ENCODE measurements at places on chromosomes 3 and 15.

DNA sequence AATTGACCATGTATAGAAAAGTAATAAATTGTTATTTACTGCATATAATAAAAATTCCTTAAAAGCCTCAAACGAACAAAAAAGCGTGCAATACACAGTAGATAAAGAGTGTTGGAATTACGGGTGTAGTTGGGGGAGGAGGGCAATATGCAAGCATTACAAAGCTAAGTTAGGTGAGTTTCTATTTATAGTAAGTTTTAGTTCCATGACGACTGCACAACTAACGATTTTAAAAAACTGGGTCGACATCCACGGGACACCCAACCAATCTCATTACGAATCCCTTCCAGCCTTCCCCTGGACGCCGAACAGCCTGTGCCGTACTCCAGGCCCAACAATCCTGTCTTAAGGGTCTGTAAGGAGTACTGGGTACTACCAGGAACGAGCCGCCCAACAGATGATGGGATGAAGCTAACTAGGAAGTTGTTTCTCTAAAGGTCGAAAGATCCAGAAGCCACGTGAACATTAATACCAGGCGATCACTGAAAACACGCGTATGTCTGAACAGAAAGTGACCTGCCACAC is 677 bp downstream of the POLQ start:
- peak; percentile 25 for DNase-seq

GRCh38 chr15:68499620-68500312 is 67.8 kb upstream of the ITGA11 start:
- peak; percentile 4 for DNase-seq

GRCh38 chr3:84962415-84962814 is 3.6 kb downstream of the CADM2 start:
- no peak for DNase-seq

DNA sequence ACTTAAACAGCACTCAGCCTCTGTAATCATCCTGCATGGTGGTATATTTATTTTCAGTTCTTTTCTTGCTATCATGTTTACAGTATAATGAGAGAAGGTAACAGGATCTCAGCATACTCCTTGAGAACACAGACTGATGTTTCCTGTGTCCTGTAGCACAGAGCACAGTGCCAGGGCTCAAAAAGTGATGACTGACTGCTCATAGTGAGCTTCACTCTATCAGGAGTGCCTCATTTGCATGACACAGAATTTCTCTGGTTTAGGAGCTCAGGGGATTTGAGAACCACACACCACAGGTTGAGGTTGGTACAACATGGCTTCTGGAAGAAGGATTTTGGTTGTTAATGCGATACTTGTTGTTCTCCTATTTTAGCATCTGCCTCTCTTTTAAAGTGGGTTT is 68.5 kb upstream of the SLC2A2 start:
- no peak for DNase-seq
